ENCODE measurements at places on chromosomes 2 and 18.

GRCh38 chr2:20190876-20191713 lies 33.8 kb downstream of the SDC1 start:
- DNase-seq = no peak

DNA sequence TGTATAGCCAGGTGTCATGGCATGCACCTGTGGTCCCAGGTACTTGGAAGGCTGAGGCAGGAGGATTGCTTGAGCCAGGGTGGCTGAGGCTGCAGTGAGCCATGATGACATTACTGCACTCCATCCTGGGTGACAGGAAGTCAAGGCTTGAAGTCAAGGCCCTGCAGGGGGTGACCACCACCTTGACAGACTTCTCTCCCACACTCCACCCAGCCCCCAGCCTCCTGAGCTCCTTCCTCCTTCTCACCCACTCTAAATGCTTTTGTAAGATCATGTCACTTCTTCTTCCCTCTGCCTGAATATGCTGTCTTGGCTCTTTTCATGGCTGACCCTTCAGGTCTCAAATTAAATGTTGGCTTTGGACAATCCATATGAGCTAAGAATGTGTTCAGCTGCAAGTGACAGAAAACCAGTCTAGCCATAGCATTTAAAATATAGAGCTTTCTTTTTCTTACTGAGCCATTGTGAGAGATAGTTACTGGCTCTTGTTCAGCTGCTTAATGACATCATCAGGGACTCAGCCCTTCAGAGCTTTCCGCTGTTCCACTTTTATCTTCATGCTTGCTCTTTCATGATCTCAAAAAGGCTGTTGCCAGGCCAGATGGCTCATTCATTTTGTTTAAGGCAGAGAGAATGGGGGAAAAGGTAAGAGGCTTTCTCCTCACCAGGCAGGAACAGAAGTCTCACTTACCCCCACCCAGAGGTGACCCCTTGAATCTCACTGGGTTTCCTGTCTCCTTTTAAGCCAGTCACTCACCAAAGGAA lies 36.7 kb upstream of the TTC39C start:
- DNase-seq = no peak

DNA sequence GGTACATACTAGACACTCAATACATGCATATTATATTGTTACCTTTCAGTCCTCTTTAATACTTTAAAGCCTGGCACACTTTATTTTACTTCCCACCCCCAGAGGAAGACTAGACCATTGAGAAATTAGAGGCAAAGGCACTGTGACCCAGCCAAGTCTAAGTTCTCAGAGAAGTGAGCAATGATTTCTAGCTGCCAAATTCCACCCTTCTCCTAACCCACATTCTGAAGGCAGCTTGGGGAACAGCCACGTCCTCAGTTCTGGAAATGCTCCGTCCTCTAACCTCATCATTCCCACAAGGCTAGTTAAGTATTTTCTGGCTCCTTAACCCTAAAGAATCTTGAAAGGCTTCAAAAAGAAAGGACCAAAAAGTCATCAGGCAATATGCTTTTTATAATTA lies 86.6 kb downstream of the COL5A2 start:
- no peak for DNase-seq

- DNase-seq = no peak
Measured at GRCh38 chr2:200066417-200066816, 111.0 kb downstream of the MAIP1 start.

- DNase-seq = no peak
Measured at GRCh38 chr18:44636241-44636640, 44.4 kb upstream of the SETBP1 start.

DNA sequence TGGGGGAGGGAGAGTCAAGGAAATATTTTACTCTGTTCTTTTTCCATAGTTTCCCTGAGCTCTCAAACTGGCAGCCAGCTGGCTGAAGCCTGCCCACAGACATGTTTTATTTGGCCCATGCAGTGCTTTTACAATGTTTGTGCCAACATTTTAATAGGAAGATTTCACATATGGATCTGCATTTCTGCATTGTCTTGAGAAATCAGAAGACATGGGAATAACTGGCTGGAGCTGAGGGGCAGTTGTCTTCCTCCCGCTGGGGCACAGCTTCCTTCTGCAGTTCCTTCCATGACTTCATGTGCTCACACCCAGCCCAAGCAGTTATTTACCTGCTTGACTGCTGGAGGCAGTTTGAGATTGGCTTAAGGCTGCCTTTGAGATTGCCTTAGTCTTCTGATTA lies 74.4 kb downstream of the PLCL1 start:
- no peak for DNase-seq

- DNase-seq = no peak
Measured at GRCh38 chr2:150341982-150342680, 145.3 kb downstream of the RND3 start.

DNA sequence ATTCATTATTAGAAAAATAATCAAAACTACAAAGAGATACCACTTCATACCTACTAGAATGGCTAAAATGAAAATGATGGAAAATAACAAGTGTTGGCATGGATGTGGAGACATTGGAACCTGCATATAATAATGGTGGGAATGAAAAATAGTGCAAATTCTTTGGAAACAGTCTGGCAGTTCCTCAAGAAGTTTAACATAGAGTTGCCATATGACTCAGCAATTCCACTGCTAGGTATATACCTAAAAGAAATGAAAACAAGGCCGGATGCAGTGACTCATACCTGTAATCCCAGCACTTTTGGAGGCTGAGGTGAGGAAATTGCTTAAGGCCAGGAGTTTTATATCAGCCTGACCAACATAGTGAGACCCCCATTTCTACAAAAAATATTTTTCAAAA lies 41.6 kb upstream of the ACYP2 start:
- no peak for DNase-seq

DNA sequence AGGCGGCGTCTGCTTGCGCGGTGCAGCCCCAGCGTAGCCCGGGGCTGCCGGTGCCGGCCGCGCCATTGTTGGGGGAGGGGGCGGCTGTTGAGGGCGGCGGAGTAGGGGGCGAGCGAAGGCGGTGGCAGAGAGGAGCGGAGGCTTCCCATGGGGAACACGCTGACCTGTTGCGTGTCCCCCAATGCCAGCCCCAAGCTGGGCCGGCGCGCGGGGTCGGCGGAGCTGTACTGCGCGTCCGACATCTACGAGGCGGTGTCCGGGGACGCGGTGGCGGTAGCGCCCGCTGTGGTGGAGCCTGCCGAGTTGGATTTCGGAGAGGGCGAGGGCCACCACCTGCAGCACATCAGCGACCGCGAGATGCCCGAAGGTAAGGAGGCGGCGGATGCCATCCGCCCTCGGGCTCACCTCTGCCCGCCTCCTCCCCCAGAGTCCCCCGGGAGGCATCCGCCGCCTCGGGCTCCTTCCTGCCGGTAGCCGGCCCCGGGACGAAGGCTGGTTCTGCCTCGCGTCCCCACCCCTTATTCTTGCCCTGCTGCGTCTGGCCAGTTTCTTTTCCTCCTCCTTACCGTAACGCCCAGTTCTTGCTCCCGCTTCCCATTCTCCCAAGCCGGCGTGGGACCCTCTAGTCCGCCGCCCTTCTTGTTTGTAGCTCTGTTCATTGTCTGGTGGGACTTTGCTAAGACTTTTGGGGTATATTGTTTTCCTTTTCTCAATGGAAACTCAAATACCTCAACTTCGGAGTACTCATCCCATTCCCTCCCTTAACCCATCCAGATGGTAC lies 500 bp downstream of the CCNYL1 start:
- DNase-seq = no peak

- DNase-seq = no peak
Measured at GRCh38 chr2:137521653-137522619, 442.3 kb upstream of the HNMT start.

DNA sequence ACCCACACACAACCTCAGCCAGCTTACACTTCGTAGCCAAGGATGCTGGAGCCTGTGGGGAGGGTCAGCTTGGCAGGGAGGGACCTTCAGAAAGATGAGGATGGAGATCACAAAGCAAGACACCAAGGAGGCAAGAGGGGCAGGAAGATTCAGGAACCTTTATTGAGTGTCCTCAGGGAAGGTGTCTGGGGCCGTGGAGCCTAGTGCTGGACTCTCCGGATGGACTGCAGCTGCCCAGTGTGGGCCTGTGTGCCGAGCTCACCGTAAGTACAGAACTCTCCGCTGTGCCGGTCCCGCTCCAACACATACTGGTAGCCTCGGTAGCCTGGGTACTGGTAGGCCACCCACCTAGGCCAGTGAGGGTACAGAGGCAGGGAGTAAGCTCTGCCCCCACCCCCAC lies 3.2 kb downstream of the CRYBA2 start:
- no peak for DNase-seq

- no peak for DNase-seq
Measured at GRCh38 chr18:57803103-57803969, at the start of gene ATP8B1. Gene ATP8B1, minus strand, starts transcription at chr18:57803315. Its CDS starts 71,508 bp downstream, at chr18:57731807.

GRCh38 chr2:169999054-169999453 lies 171.8 kb downstream of the UBR3 start:
- no peak for DNase-seq

- DNase-seq = no peak
Measured at GRCh38 chr2:149185942-149186490, 144.4 kb upstream of the LYPD6 start.

- no peak for DNase-seq
Measured at GRCh38 chr18:30501594-30501993, 540.9 kb downstream of the DSC3 start.

DNA sequence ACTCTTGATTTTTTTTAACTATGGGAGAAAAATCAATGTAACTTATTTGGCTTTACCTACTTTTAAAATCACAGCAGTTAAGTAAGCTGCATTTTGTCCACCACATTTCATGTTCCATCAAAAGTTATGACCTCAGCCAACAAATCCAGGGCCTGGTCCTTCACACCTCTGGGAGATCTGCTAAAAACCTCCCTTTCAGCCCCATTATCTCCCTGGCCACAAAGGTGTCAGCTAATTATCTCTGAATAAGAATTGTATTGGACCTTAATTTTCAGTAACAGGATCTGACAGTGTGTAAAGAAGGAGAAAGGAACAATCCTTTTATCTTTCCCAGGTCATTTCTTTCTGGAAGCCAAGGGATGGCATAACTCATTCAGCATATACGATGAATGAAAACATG lies 359.3 kb downstream of the TMEM182 start:
- DNase-seq = no peak

GRCh38 chr2:230664128-230664527 lies 48.5 kb upstream of the CAB39 start:
- no peak for DNase-seq

GRCh38 chr2:30262716-30263309 lies 31.5 kb downstream of the LBH start:
- no peak for DNase-seq

GRCh38 chr2:189137519-189137918 lies 42.0 kb downstream of the COL5A2 start:
- DNase-seq = no peak

DNA sequence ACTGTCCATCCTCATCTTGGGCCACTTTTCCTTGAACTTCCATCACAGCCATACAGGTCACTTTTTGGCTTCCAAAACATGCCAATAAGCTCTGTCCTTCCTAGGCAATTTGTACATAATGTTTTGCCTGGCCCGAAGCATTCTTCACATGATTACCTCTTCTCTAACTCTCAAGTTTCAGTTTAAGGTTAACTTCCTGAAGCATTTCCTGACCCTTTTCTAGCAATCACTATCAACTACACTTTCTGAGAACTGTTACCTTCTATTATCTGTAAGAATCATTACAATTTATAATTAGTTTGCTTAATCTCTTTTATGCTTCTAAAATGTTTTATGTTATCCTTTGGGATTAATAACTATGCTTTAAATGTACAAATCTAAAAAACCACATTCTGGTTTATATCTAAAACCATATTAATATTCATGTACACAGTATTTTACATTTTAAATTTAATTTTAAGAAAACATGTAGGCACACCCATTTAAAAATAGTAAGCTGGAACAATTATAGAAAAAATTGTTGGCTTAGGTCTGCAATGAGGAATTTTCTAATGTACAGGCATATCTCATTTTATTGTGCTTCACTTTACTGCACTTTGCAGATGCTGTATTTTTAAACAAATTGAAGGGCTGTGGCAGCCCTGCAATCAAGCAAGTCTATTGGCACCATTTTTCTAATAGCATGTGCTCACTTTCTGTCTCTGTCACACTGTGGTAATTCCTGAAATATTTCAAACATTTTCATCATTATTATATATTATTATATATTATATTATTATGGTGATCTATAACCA lies 76.4 kb downstream of the C2orf74 start:
- DNase-seq = no peak

GRCh38 chr18:60984510-60984909 lies 348.7 kb upstream of the CDH20 start:
- DNase-seq = no peak

GRCh38 chr18:55858661-55859515 lies 270.9 kb upstream of the TCF4 start:
- no peak for DNase-seq

- no peak for DNase-seq
Measured at GRCh38 chr2:2896011-2896410, 481.6 kb downstream of the EIPR1 start.

- DNase-seq = no peak
Measured at GRCh38 chr2:43039376-43040080, 186.9 kb downstream of the ZFP36L2 start.

- DNase-seq = no peak
Measured at GRCh38 chr2:60977562-60977895, 40.0 kb upstream of the PEX13 start.

DNA sequence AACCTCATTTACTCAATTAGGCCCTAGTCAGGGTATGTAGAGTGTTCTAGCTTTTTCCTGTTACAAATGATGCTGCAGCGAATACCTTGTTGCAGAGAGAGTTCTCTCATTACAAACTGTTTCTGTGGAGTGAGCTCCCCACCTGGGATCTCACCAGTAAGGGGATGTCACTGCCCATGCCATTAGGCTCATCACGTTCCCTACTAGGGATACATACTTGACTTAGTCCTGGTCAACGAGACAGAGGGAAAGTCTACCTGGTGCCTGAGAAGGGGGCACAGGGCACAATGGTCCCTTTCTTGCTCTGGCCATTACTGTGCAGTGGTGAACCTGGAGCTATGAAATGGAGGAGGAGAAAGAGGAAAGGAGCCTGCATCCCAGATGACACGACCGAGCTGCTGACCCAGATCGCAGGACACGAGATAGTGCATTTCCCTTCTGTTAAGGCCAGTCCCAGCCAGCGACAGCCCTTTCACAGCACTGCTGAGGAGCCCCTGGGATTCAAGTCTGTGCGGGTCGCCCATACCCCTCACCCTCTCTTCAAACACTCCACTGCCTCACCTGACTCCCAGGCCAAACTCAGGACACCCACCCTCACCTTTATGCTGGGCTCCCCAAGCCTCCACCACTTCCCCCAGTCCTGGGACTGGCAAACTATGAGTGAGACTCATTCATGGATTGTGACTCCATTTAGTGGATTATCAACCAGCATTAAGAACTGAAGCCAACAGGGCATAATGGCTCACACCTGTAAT lies 16.0 kb downstream of the MALL start:
- no peak for DNase-seq

DNA sequence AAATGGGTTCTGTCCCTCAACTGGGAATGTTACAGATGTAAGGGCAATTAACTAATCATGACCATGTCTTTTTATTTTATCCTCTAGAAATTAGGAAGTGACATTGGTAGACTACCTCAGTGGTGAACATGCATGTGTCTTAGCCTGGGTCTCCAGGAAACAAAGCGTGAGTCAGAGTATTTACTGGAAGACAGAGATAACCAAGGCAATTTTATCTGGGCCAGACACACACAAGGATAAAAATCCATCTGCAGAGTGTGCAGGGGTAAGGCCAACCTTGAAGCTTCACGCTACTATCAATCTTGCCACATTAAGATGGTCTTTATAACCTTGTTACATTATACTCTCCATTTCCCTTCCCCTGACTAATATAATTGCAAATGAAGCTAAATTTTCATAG lies 487.5 kb downstream of the SUCLG1 start:
- no peak for DNase-seq

GRCh38 chr2:100632759-100633158 lies 70.0 kb downstream of the PDCL3 start:
- DNase-seq = no peak
